ENCODE measurements at places on chromosomes 6 and 20. TPM values are rescaled to one million over a fixed set of nuclear protein-coding genes. Genes with fewer than 3 reads are reported as not detected.

The TREML2 gene
- 8.8 TPM for total RNA-seq

The BMP5 gene
- total RNA-seq = not detected

DNA sequence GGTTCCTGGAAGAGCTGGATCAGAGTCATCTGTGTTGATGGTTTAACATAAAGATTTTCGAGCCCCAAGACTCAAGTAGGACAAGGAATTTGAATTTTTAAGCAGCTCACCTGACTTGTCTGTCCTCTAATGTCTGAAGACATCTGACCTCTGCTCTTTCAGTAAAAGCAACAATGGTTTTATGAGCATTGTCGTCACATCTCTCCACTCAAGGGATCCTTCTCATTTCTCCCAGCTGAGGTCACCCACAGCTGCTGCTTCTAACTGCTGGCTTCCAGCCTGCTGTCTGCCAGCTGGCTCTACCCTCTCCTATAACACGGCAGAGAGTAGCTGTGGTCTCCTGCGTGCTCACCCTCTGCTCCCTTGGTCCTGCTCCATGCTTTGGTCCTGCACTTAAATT is 24.7 kb upstream of the HDAC2 start:
- peaks cover 5% of the 10 kb centered on the region for H3K4me1 ChIP-seq
- H3K4me3 ChIP-seq = no peak overlapping the region
- H3K27ac ChIP-seq = no peak overlapping the region
- H3K36me3 ChIP-seq = no peaks in the 10 kb centered on the region
- H3K27me3 ChIP-seq = no peaks in the 10 kb centered on the region

The ECT2L gene
- not detected for total RNA-seq

The CCN5 gene
- not detected for total RNA-seq

- H3K36me3 ChIP-seq = peaks cover 5% of the 10 kb centered on the region
- peak; percentile 62 for DNase-seq
- no peak overlapping the region for H3K4me3 ChIP-seq
- peaks cover 28% of the 10 kb centered on the region for H3K4me1 ChIP-seq
Measured at GRCh38 chr6:125781314-125781868, 9.4 kb upstream of the NCOA7 start.

GRCh38 chr6:82365016-82365795 is 1.6 kb downstream of the TPBG start:
- DNase-seq = peak; percentile 11
- peaks cover 62% of the 10 kb centered on the region for H3K27me3 ChIP-seq
- no peak overlapping the region for H3K27ac ChIP-seq
- no peaks in the 10 kb centered on the region for H3K36me3 ChIP-seq
- peaks cover 20% of the 10 kb centered on the region for H3K4me1 ChIP-seq
- peak overlapping the region; percentile 76 for H3K4me3 ChIP-seq

The NR2E1 gene
- total RNA-seq = not detected

- peaks cover 43% of the 10 kb centered on the region for H3K36me3 ChIP-seq
- H3K4me1 ChIP-seq = peaks cover 19% of the 10 kb centered on the region
- peak overlapping the region; percentile 30 for H3K27ac ChIP-seq
- H3K4me3 ChIP-seq = no peak overlapping the region
Measured at GRCh38 chr20:24968278-24968800, 19.3 kb downstream of the CST7 start.

The CPXM1 gene
- total RNA-seq = 4.0 TPM

DNA sequence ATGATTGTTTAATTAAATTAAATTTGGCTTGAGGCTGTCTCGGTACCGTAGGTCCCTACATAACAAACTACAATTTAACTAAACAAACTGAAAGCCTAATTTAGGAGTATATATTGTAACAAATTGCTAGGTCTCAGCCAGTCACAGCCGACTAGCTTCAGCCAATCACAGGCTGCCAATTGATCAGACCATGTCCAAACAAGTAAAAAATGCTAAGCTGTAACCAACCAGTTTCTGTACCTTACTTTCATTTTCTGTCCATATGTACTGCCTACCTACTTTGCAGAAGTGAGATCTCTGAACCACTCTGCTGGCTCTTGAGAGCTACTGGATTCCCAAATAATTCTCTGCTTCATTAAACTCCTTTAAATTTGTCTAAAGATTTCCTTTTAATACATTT is 648.0 kb upstream of the GJE1 start:
- peaks cover 2% of the 10 kb centered on the region for H3K36me3 ChIP-seq
- H3K4me3 ChIP-seq = peak overlapping the region; percentile 34
- H3K4me1 ChIP-seq = peaks cover 38% of the 10 kb centered on the region

GRCh38 chr6:1787894-1788293 is 178.2 kb downstream of the FOXC1 start:
- no peak for DNase-seq
- no peaks in the 10 kb centered on the region for H3K36me3 ChIP-seq
- H3K27me3 ChIP-seq = no peaks in the 10 kb centered on the region
- H3K27ac ChIP-seq = no peak overlapping the region
- H3K4me3 ChIP-seq = no peak overlapping the region

- no peak overlapping the region for H3K4me3 ChIP-seq
- H3K36me3 ChIP-seq = no peaks in the 10 kb centered on the region
- no peak overlapping the region for H3K27ac ChIP-seq
- DNase-seq = no peak
- H3K27me3 ChIP-seq = peaks cover 40% of the 10 kb centered on the region
- H3K4me1 ChIP-seq = no peaks in the 10 kb centered on the region
Measured at GRCh38 chr6:160330619-160331018, 17.6 kb upstream of the SLC22A3 start.

DNA sequence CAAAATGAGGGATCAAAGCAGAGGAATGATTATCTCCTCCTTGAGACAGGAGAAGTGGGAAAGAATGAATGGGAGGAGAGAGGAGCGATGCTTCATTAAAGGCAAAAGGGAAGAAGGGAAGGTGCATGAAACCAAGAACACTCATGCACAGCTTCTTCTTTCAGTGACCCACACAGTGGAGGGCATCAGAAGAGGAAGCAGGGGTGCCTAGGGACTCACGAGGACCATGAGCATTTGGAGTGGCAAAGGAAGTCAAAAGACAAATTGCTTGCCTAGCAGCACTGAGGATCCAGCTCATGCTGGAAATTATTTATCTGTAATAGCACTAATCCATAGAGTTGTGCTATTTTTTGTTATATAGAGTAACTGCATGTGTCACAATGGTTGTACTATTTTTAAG is 66.1 kb downstream of the SMLR1 start:
- no peaks in the 10 kb centered on the region for H3K4me1 ChIP-seq
- no peak overlapping the region for H3K4me3 ChIP-seq
- no peak overlapping the region for H3K27ac ChIP-seq
- no peaks in the 10 kb centered on the region for H3K27me3 ChIP-seq
- no peak for DNase-seq
- no peaks in the 10 kb centered on the region for H3K36me3 ChIP-seq

The DLL1 gene
- 2.3 TPM for total RNA-seq

The MAD2L1BP gene
- 40.4 TPM for total RNA-seq

DNA sequence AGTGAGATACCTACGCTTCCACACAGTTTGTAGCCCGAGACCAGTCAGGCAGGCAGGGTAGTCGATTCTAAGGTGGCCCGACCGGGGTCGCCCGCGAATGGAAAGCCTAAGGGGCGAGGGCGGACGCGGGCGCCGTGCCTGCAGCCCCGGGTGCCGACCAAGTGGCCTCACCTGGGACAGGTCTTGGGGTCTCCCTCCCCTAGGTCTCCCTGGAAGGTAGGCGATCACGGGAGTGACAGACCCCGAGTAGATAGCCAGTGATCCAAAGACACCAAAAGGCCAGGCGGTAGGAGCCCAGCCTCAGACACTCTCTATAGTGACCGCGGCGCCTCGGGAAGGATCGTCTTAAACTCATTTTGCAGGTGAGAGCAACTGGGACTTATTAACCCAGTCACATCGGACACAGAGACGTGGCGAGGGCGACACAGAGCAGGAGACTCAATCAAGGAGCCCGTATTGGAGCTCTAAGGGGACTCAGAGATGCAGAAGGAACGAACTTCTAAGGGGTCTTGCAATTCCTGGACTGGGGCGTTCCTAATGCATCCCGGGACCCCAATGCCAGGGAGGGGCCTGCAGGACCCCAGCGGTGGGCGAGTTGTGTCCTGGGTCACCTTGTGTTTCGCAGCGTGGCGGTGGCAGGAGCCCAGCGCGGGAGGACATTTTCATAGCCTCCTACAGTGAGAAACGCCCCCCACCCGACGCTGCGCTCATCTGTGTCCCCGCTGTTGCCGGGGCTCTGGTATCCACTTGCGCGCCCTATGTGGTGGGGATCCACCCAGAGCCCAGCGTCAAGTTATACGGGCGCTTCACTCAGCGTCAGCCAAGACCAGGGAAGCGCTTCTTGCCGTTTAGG is 2.1 kb upstream of the VSX1 start:
- peaks cover 32% of the 10 kb centered on the region for H3K4me1 ChIP-seq
- peak; percentile 66 for DNase-seq
- H3K27me3 ChIP-seq = peaks cover 67% of the 10 kb centered on the region
- no peak overlapping the region for H3K27ac ChIP-seq
- H3K4me3 ChIP-seq = peak overlapping the region; percentile 80
- no peaks in the 10 kb centered on the region for H3K36me3 ChIP-seq

- H3K4me3 ChIP-seq = no peak overlapping the region
- DNase-seq = no peak
- no peak overlapping the region for H3K27ac ChIP-seq
- H3K27me3 ChIP-seq = peaks cover 40% of the 10 kb centered on the region
- no peaks in the 10 kb centered on the region for H3K4me1 ChIP-seq
Measured at GRCh38 chr6:116529466-116530290, 15.8 kb downstream of the TRAPPC3L start.

DNA sequence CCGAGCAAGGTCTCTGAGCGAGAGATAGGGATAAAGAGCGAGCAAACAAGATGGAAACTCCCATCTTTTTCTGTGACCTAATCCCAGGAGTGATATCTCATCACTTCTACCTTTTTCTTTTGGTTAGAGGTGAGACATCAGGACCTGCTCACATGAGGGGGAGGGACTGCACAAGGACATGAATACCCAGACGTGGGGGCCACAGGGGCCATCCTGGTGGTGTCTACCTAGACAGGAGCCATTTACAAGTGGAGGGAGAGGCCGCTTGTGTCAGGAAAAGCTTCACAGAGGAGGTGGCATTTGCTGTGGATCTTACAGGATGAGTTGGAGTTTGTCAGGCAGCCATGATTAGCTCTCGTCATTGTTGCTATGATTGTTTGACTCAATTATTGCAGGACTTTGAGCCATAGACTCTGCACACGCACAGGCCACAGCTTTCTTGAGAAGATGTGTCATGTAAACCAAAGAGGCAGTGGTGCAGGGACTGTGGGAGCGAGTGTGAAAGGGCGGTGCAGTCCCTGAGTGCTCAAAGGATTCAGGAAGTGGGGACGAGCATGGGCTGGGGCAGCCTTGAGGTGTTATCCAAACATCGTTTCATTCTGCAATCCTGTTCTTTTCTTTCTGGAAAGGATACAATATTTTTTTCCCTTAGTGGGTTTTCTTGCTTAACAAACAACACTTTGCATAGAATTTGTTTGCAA is 7.7 kb downstream of the NPEPL1 start:
- no peaks in the 10 kb centered on the region for H3K27me3 ChIP-seq
- H3K4me1 ChIP-seq = peaks cover 12% of the 10 kb centered on the region
- peak; percentile 25 for DNase-seq
- H3K4me3 ChIP-seq = peak overlapping the region; percentile 5

The GTPBP2 gene
- 99.0 TPM for total RNA-seq

The VNN1 gene
- total RNA-seq = not detected

GRCh38 chr6:52877168-52877567 is 32.3 kb downstream of the GSTA3 start:
- no peak overlapping the region for H3K4me3 ChIP-seq
- H3K27ac ChIP-seq = no peak overlapping the region
- DNase-seq = no peak
- peaks cover 18% of the 10 kb centered on the region for H3K4me1 ChIP-seq
- no peaks in the 10 kb centered on the region for H3K36me3 ChIP-seq
- H3K27me3 ChIP-seq = peaks cover 9% of the 10 kb centered on the region

The MATN4 gene
- total RNA-seq = 3.5 TPM

- DNase-seq = no peak
- H3K4me3 ChIP-seq = peak overlapping the region; percentile 75
Measured at GRCh38 chr6:150142097-150142669, 661 bp upstream of the PPP1R14C start.

DNA sequence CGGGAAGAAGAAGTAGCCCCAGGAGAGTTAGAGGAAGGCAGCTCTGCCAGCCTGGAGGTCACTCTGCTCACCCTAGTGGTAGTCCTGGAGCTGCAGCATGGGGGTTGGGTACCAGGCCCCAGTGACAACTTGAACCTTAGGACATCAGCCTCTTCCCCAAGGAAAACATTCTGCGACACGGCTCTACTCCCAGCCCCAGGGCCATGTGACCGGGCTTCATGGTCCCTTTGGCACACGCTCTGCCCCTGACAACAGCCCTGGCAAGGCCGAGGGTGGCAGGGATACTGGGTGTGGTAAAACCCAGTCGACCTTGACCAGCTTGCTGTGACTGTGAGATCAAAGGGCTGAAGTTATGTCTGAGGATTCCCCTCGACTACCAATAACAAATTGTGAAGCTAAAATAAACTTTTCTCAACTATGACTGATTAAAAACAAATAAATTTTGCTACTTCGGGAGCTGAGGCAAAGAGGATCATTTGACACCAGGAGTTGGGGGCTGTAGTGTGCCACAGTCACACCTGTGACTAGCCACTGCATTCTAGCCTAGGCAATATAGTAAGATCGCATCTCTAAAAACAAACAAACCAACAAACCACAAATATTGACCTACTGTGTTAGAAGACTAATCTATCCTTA is 24.4 kb upstream of the ARID1B start:
- DNase-seq = no peak
- H3K36me3 ChIP-seq = no peaks in the 10 kb centered on the region
- no peak overlapping the region for H3K27ac ChIP-seq
- H3K27me3 ChIP-seq = peaks cover 8% of the 10 kb centered on the region

DNA sequence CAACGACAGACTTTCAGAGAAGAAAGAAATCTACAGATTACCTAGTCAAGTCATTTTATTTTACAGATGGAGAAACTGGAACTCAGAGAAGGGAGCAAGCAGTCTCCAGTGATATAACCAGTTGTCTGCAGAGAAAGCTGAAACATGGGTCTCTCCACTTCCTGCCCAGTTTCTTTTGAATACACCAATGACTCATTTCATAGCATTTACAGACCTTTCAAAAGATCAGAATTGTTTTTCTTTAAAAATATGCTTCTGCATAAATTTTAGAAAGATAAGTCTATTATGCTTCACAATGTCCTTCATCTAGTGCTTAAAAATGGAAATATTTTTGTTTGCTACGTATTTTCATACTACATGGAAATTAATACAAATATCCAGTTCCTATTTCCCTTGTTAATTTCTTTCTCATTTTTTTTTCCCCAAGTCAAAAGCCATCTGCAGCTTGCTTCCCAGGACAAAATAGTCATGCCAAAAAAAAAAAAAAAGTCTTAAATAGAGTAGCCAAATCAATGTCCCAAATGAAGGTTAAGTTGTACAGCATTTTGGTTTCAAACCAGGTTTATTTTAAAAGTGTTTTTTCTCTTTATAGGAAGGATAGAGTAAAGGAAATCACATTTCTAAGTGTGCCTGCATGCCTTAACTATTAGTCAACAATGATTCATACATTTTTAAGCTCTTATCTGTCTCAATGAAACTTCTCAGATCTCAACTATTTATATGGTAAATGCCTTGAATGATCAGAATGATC is 36.9 kb downstream of the ARHGAP18 start:
- peaks cover 56% of the 10 kb centered on the region for H3K4me1 ChIP-seq
- peak overlapping the region; percentile 47 for H3K27ac ChIP-seq
- peak; percentile 15 for DNase-seq
- H3K4me3 ChIP-seq = peak overlapping the region; percentile 79
- no peaks in the 10 kb centered on the region for H3K36me3 ChIP-seq

Measured in activated T-cell treated with anti-CD3 and anti-CD28 coated beads, Interleukin-2, amount 50 U/mL, for 72 hours (primary cell).